ENCODE measurements at places on chromosomes 7 and 10.

- DNase-seq, result no peak
These were observed 38.3 kb upstream of the TMEM140 start for GRCh38 chr7:135109562-135109961.

DNA sequence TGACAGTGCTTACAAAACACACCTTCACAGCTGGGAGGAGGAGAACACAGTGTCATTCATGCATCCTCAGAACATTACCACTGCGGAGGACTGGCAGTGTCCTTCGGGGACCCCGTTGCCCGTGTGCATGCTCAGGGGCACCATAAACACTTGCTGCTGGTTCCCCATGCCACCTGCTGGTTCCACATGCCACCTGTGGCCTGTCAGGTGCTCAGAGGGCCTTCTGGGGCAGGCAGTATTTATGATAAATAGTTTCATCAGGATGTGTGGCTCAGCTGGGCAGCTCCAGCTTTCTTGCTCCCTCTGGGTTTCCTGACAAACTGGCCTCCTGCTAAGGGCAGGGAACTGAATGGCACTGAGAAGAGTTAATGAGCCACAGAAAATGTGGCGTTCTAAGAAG lies 32.1 kb downstream of the CELF2 start:
- DNase-seq, result no peak

DNA sequence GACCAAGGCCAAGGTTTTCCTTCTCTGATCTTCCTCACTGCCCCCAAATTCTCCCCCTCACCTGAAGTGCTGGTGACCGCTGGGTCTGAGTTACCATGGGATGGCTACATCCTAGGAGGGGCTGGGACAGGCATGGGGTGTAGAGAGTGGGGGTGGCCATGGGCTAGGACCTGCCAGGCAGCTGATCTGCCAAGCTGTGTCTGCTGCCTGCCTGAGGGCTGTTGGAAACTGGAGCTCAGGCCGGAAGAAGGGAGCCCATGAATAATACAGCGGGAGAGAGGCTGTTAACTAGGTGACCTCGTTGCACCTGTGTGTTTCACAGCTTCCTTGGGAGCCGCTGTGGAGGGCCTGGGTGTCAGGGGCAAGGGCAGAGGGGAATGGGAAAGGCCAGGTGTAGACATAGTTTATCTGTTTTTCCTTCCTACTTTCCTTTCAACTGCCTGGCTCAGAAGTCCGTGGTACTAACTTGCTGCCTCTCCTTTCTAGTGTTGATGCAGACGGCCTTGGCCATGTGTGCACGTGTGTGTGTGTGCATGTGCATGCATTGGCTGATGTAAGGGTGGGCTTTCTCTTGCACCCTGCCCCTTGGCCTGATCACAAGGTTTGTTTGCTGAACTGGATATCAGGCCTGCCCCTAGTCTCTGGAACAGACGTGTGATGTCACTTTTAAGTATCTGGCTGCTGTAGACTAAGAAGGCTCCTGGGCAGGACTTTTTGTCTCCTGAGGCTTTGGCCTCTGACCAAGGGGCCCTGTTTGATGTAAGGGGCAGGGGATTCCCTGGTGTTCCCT lies 11.9 kb downstream of the CDH23 start:
- DNase-seq, result no peak

DNA sequence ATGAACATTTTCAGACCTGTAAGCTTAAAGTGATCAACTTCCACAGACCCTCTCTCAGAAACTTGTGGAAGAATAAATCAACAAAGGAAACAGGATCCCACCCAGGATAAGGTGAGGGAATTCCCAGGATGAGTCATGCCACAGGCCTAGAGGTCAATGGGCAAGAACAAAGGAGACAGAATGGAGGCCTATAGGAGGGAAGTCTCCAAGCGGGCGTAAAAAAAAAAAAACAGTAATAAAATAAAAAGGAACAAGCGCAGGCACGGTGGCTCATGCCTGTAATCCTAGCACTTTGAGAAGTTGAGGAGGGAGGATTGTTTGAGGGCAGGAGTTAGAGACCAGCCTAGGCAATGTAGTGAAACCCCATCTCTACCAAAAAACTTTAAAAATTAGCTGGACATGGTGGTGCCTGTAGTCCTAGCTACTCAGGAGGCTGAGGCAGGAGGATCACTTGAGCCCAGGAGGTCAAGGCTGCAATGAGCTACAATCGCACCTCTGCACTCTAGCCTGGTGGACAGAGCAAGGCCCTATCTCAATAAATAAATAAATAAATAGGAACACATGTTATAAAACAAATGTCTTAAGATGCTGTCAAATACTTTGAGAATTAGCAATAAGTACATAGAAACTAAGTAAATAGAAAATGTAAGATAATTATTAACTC lies 8.4 kb downstream of the SORBS1 start:
- no peak for DNase-seq

DNA sequence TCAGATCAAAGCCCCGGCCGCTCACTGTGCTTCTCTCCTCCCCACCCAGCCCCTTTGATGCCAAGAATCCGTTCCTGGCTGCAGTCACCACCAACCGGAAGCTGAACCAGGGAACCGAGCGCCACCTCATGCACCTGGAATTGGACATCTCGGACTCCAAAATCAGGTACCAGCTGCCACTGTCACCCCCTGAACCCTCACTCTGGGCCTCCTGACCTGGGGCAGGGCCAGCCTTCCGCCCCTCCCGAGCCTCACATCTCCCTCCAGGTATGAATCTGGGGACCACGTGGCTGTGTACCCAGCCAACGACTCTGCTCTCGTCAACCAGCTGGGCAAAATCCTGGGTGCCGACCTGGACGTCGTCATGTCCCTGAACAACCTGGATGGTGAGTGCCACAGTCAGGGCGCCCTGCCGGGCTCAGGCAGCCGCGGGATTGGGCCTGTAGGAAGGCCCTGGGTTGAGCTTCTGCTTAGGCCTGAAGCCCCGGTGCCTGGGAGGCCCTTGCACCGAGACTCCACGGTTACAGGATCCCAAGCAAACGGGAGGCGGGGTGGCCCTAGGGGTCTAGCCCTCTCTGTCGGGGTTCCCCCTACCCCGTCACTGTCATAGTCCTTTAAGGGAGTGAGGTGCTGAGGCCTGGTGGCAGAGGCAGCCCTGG lies 10.8 kb downstream of the TMEM120A start:
- peak; percentile 27 for DNase-seq

- peak; percentile 89 for DNase-seq
These were observed 25.5 kb downstream of the VOPP1 start for GRCh38 chr7:55546814-55547213.

GRCh38 chr10:103932971-103933370 lies 15.0 kb upstream of the STN1 start:
- DNase-seq, result no peak

DNA sequence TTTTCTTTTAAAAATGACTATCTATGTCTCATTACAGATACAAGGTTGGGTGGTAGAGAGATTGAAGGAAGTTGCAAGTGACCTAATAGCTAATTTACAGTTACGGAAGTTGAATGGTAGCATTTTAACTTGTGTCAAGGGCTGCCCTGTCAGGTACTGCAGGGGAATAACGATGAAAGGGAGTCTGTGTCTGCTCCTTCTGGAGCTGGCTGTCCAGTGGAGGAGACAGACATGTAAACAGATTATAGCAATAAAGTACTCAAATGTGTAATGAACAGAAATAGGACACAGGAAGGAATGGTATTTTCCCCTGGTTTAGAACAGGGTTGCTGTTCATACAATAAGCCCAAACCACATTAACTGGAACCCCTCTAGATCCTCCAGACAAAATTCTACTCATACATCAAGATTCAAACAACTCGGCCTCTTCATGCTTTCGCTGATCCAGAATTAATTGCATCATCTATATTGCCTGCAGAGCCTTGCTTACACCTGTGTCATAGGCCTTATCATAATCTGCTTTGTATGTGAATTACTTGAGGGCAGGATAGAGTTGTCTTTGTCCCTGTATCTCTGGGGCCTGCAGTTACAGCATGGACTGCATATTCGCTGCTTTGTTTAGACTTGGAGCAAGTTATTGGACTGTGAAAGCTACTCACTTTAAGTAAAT lies 42.8 kb downstream of the AUTS2 start:
- no peak for DNase-seq

- no peak for DNase-seq
These were observed 757.1 kb downstream of the SORCS3 start for GRCh38 chr10:105398202-105398601.

- DNase-seq, result peak; percentile 77
These were observed 210.4 kb downstream of the SKIDA1 start for GRCh38 chr10:21314906-21315644.

DNA sequence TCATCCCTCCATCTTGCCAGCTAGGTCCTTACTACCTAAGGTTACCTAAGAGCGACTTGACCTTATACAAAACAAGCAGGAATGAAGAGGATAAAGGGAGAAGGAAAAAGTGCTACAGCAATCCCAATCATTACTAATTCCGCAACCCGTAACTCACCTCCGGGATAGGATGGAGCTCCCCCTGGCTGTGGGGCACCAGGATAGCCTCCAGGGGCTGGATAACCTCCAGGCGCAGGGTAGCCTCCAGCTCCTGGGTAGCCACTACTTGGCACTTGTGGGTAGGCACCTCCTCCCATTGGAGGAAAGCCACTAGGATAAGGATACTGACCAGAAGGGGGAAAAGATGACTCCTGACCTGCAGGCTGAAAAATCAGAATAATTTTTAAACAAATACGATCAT lies 15.8 kb downstream of the ANXA7 start:
- no peak for DNase-seq

- peak; percentile 12 for DNase-seq
These were observed 5.5 kb upstream of the GNAT3 start for GRCh38 chr7:80517282-80517747.

DNA sequence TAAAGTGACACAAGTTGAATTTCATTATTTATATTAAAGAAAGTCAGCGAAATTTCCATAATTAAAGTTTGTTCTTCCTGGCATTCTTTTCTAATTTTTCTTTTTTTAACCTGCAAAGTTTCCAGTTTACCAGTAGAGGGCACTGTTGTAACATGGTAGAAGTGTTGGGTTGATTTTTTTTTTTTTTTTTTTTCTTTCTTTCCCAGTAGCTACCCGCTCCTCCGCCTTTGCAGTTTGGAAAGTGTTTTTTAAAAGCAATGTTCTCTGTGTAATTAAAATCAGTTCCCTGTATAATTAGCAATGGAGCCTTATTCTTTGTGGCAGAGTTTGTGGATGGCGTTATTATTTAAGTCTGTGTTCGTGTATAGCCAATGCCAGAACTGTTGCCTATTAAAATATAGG lies 53.7 kb downstream of the TAF3 start:
- DNase-seq, result peak; percentile 27

GRCh38 chr10:111078505-111079185 lies 1.8 kb downstream of the ADRA2A start:
- DNase-seq, result no peak

GRCh38 chr10:100847440-100847839 lies 65.3 kb upstream of the SLF2 start:
- DNase-seq, result peak; percentile 73

GRCh38 chr10:2026936-2027335 lies 289.6 kb upstream of the ADARB2 start:
- DNase-seq, result no peak

- DNase-seq, result no peak
These were observed 9.4 kb downstream of the ELFN1 start for GRCh38 chr7:1679326-1679965.

GRCh38 chr7:135251496-135252391 lies 18.1 kb downstream of the STRA8 start:
- DNase-seq, result no peak

- DNase-seq, result peak; percentile 58
These were observed 68.0 kb downstream of the LANCL2 start for GRCh38 chr7:55432939-55433784.

DNA sequence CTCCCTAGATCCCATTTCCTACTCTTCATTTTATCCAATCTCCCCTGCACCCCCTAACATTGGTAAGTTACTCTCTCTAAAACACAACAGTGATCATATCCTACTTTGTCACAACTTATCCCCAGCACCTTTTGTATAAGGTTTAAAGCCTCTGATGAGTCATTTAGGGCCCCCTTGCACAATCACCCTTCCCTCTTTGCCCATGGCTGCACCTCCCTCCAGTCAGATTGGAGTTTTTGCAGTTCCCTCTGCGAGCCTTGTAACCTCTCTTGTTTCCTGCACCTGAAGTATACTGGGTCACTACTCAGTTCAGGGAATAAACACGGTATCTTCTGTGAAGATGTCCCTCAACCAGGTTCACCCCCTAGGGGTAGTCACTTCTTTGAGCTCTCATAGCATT lies 55.9 kb upstream of the ADRB1 start:
- DNase-seq, result peak; percentile 35

DNA sequence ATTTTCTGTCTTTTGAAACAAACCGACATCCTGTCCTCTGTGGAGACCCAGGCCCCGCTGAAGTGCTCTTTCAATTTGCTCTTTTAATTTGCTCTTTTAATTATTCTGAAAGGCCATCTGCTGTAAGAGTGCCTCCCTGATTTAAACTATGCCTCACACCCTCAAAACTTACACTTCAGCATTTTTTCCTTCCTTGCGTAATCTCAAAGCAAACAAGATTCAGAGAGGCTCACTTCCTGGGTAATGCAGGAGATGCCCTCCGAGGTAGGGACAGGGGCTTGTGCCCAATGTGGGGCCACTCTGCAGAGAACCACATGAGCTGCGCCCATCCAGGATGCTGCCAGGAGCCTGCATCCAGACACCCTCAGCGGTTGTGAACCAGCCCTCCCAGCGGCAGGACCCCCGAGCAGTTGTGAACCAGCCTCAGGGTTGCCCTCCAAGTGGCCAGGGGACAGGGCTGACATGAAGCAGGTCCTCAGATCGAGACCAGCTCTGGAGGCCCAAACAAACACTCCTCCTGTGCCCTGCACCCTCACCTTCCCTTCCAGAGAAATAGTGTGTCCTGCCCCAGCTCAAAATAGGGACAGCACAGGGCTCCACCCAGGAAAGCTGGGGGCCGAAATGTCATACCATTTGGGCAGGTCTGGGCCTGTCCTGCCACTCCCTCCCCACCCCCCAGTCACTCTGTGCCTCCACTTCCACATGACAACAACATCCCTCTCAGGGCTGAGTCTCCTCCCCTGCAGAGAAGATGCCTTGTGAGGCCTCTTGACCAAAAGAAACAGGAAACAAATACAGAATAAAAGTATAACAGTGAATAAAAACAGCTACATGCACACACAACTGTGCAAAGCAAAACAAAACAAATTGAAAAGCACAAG lies 190.4 kb downstream of the PTPRN2 start:
- no peak for DNase-seq

- no peak for DNase-seq
These were observed 101.7 kb upstream of the TMEM26 start for GRCh38 chr10:61554925-61555324.

Data from fibroblast of mammary gland (primary cell).